ENCODE measurements at places on chromosomes 3 and 15.
A peak's percentile ranks its signal among the peaks of the same experiment; 100 is the strongest.

GRCh38 chr3:42518800-42519567, 16.5 kb downstream of the VIPR1 start:
- DNase-seq, result peak; percentile 19

GRCh38 chr15:71601038-71601834, 209.1 kb upstream of the NR2E3 start:
- DNase-seq, result no peak

DNA sequence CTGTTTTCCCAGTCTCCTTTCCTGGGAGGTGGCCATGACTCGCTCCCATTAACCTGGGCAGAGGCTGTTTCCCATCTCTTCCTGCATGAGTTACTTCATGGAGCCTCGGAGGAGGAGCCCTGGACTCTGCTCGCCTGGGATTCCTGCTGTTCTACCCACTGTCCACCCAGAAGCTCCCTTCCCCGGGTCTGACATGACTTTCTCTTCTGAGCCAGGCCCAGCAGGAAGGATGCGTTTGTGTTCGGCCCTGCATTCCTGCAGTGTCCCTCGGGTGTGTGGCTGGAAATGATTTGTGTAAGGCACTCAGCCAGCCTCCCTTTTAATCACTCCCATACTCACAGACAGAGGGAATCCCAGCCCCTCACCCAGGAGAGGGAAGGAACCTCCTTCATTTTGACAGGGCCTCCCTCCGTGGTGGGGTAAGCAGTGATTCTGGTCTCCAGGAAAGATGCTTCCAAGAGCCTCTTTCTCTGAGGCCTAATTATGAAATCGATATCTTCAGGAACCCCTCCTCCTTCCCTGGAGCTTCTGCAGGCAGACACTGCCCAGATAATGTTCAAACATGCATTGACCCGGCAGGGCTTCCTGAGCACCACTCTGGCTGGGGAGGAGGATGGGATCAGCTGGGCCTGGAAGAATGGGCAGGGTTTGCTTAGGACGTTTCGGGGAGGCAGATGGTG, 41.6 kb upstream of the DLG1 start:
- no peak for DNase-seq

GRCh38 chr3:101814835-101815234, 34.5 kb upstream of the NFKBIZ start:
- no peak for DNase-seq

- DNase-seq, result no peak
Measured at GRCh38 chr3:112635674-112636073, 5.3 kb downstream of the CCDC80 start.

DNA sequence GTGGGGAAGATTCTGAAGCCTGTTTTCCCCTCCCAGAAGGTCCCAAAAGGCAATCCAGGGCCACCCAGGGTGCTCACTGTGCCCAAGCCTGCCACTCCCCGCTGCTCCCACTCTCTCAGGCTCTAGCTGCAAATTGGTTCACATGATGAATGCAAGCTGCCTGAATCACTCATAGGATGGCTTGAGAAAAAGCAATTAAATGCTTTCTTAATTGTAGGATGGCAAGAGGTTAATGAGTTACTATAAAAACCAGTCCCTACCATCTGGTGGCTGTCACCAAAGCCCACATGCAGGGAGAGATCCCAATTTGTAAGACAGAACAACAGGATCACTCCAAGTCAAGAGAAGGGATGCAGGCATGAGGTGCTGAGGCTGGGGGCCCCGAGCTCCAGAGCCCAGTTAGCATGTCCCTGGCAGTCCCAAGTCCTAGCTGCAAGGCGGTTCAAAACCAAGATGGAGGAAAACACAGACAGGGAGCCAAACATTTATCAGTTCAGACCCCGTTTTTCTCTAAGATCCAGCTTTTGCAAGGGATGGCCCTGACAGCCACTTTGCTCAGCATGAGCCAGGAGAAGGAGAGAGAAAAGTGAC, 207.1 kb downstream of the UACA start:
- DNase-seq, result peak; percentile 19

DNA sequence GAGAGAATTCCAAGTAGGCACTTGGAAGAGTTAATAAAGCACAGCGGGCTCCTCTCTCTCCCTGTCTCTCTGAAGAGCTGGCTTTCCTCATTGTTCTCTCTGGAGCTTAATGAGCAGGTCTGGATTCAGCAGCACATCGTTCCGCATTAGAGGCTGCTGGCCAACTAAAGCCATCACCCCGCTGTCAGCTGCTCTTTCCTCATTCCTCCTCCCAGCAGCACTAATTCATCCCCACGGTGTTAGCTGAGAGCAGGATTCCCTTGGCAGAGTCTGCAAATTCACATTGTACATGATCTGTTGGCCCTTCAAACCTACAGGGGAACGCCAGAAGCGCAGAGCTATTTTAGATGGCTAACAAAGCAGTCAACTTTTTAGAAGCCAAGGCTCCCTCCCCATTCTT, 44.2 kb downstream of the SGO1 start:
- DNase-seq, result no peak

DNA sequence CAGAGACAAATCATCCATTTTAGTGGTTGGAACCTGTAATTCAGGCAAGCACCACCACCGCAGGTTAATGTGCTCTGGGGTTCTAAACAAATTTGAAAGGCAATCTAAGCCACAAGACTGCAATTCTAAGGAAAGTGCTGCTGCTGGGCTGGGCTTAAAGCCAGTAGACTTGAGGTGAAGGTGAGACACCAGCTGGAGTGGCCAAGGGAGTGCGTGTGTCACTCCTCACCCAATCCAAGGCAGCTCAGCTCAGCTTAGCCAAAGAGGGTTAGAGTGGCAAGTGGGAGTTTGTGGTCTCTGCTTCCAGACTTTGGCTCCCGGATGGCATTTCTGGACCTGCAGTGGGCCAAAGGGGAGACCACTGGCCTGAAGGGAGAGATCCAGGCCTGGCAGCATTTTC, 1655.6 kb downstream of the SI start:
- DNase-seq, result no peak

GRCh38 chr3:72848703-72849081, 447 bp upstream of the SHQ1 start:
- DNase-seq, result no peak

DNA sequence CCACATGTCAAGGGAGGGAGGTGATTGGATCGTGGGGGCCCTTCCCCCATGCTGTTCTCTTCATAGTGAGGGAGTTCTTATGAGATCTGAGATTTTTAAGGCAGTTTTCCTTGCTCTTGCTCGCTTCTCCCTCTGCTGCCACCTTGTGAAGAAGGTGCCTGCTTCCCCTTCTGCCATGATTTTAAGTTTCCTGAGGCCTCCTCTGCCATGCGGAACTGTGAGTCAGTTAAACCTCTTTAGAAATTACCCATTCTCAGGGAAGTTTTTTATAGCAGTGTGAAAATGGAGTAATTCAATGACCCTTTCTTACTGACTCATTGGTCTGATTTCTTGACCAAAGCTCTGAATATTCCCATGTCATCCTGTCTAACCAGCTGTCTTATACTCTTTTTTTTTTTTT, 484.4 kb upstream of the TPRG1 start:
- peak; percentile 93 for DNase-seq

- DNase-seq, result no peak
Measured at GRCh38 chr3:144553301-144553700, 581.7 kb downstream of the DIPK2A start.

GRCh38 chr15:43771816-43772215, 5.0 kb downstream of the ELL3 start:
- peak; percentile 40 for DNase-seq

DNA sequence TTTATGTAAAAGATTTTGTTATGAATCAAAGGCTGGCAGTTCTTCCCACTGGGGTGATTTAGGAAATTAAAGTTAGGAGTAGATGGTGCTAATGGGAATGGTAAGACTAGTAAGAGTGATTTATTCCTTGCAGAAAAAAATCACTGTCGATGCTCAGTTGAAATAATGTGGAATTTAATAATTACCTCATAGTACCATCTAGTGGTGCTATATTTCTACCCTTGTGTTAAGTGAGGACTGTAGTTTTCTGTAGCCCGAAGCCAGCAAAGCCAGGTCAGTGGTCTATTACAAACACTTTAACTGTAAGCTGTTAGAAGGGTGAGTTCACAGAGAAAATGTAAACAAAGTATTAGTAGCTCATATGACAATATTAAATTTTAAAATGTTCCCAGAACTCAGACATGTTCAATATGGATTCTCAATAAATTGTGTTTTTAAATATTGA, 39.5 kb upstream of the GOLGA8J start:
- DNase-seq, result no peak

DNA sequence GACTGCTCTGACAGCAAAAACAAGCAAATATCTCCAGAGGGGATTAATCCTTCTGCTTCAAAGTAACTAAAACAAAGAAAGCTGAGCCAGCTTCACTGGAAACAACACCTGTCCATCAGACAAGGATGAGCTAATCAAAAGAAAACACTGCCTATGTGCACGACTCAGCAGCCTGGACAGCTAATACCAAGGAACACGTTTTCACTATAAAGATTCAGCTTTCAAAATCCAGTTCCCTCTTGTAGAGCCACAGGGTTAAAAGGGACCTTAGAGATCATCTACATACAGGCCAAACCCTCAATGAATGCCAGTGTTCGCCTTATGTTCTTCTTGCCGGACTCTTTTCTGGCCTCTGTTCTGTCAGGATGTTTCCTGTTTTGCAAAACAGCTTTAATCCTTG, 6.9 kb downstream of the TUSC7 start:
- DNase-seq, result no peak

GRCh38 chr3:156792945-156793344, 33.2 kb upstream of the LEKR1 start:
- DNase-seq, result no peak
